ENCODE measurements at places on chromosomes 2 and 18. TPM values are rescaled to one million over a fixed set of nuclear protein-coding genes. Genes with fewer than 3 reads are reported as not detected.

GRCh38 chr2:34291076-34291475, 692.0 kb upstream of the FAM98A start:
- no peak for DNase-seq

DNA sequence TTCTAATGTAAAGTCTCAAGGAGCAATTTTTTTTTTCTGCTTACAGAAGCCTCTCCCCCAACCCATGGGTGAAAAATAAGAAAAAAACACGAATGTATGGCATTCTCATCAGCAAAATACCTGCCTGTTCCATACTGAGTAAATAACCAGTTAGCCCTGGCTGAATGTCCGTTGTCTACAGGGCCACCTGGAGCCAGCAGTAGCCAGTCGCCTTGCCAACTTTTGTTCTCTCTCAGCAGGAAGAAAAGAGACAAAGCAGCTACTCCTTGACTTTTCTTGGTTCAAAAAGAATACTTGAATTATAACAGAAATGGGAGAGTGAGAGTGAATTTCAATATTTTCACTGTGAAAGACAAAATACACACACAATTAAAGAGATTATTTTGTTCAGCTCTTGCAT, 532.9 kb upstream of the CRIM1 start:
- DNase-seq = no peak

The FAM237A gene
- total RNA-seq = not detected

DNA sequence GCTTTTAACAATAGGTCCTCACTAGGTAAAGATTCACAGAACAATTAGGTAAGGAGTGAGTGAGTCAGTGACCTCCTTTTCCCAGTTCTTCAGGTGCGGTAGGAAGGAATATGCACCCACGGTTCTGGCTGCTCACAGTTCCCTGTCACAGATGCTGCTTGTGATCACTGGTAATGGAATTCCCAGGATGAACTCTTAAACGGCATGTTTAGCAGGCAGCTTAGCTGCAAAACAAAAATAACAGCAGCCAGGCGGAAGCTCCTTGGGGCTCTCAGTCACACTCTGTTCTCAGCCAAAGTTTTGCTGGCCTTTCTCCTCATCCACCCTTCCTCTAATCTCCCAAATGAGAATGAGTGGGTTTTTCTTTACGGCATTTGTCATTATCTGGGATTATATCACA, 274.5 kb downstream of the MYT1L start:
- DNase-seq = no peak

GRCh38 chr2:74902281-74902860, 56.1 kb upstream of the POLE4 start:
- DNase-seq = no peak

Data from Calu3 (cell line).